Neural crest cell (in vitro differentiated cells): ENCODE measurements at places on chromosomes 3 and 15. TPM values are rescaled to one million over a fixed set of nuclear protein-coding genes. Genes with fewer than 3 reads are reported as not detected.

The TNFSF10 gene
- not detected in 2 replicates for total RNA-seq

The KLHL18 gene
- 36.1 and 39.1 TPM in 2 replicates for total RNA-seq

The BMF gene
- 18.0 and 23.0 TPM in 2 replicates for total RNA-seq

The DOCK3 gene
- total RNA-seq, result 5.0 and 5.4 TPM in 2 replicates

The CCRL2 gene
- total RNA-seq, result not detected in 2 replicates

GRCh38 chr15:67944010-67944641 is 104.3 kb upstream of the RNU6-1 start:
- DNase-seq, result no peak

DNA sequence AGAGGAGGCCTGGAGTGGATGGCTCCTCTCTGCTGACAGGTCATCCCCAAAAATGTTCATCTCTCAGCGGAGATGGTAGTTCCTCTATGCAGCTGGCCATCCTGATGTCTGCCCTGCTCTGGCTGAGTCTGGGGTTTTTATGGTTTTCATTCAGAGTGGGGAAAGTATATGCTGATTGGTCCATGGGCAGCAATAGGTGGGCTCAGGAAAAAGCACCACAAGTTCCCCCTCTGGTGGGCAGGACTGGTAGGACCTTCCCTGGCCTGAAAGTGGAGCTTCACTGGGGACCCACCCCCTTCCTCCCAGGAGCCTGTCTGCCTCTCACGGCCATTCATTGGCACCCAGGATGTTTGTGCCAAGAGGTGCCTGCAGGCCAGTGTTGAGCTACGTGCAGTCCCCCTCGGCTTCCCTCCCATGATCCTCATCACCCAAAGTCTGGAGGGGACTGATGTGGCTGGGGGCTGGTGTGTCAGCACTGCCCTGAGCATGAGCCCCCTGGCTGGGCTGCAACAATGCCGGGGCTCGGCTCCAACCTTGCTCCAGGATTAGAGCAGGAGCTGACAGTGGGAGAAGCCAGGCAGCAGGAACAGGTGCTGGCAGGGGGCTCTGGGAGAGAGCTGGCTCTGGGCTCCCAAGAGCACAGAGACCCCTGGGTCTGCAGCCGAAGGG is 13.1 kb upstream of the BLOC1S6 start:
- DNase-seq, result peak; percentile 69

- DNase-seq, result no peak
These were observed 723 bp downstream of the CPNE4 start for GRCh38 chr3:132034097-132034485.

- DNase-seq, result no peak
These were observed 1.1 kb upstream of the BLOC1S6 start for GRCh38 chr15:45586125-45586524.

- no peak for DNase-seq
These were observed 23.2 kb downstream of the CCR9 start for GRCh38 chr3:45909542-45909941.

DNA sequence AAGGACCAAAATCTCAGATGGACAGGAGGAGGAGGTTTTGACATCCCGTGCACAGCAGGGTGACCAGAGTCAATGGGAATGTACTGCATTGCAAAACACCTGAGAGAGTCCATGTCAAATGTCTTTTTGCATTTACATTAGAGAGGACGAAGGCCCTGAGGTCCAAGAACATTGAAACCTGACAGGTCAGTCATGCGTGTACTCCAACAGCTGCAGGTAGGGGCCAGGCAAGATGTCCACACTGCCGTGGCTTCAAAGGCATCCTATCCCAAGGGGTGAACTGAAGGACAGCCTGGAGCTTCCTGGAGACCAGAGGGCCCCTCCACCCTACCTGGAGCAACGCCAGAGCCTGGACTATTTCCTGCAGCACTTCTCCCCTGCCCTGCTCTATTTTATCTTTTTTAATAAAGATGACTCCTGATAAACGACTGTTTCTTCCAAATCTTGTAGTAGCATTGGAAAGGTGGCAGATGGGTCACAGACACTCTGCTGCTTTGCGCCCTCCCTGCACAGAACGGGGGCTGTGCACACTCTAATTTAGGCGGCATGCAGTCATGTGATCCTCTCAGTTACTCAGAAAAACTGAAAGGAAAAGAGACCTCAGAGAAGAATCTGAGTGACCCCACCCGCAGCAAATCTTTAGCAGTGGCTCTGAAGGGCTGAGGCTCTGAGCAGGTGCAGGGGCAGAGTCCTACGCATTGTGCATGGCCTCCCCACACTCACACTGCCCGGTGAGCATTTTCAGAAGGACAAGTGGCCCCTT is 68.2 kb downstream of the HMCES start:
- no peak for DNase-seq

DNA sequence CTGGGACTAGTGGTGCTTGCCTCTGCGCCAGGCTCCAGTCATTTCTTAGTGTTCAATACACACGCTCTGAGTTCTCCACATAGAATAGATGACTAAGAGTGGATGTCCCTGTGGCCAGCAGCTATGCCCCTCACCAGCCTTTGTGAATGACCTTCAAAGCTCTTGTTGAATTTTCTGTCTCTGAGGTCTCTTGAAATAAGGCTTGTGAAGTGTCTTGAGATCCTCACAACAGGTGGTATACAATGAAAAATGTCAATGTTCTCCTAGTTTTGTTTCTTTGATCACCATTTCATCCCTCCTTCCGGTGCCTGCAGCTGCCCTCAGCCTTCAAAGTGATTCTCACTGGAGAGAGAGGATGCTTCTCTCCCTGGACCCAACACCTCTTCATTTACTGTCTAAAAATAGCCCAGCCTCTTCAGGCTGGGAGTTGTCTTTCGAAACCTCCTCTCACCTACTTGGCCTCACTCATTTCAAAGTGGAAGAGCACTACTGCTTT is 5.4 kb downstream of the MAPKBP1 start:
- no peak for DNase-seq

- no peak for DNase-seq
These were observed 81.9 kb upstream of the SLCO2A1 start for GRCh38 chr3:134111616-134112015.

GRCh38 chr15:70037292-70037640 is 60.5 kb downstream of the TLE3 start:
- DNase-seq, result no peak

GRCh38 chr15:76928201-76928600 is 3.3 kb upstream of the RCN2 start:
- no peak for DNase-seq

- no peak for DNase-seq
These were observed 11.0 kb upstream of the GHRL start for GRCh38 chr3:10303785-10304184.

DNA sequence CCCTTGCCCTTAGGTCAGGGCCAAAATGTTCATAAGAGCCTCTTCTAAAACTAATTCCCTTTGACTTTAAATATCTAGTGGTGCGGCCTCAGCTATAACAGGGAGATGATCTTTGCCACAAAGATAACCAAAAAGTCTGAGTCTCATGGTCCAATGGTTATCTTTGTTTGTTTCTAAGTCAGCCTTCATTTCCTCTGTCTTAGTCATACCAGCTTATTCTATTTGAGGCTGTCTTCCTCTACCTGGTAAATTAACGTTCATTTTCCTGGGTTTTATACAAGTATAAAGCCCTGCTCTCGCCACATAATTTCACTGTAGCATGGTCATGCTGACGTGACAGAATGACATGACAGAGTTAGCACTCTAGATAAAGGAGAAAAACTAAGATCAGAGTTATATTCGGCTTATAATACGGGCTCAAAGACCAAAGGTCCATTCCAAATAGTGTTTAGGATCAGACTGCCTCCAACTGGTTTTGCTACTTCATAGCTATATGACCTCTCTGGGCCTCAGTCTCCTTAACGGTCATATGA is 18.4 kb downstream of the ZNF860 start:
- DNase-seq, result no peak

- no peak for DNase-seq
These were observed 60.3 kb upstream of the PSMD6 start for GRCh38 chr3:64083575-64083974.

DNA sequence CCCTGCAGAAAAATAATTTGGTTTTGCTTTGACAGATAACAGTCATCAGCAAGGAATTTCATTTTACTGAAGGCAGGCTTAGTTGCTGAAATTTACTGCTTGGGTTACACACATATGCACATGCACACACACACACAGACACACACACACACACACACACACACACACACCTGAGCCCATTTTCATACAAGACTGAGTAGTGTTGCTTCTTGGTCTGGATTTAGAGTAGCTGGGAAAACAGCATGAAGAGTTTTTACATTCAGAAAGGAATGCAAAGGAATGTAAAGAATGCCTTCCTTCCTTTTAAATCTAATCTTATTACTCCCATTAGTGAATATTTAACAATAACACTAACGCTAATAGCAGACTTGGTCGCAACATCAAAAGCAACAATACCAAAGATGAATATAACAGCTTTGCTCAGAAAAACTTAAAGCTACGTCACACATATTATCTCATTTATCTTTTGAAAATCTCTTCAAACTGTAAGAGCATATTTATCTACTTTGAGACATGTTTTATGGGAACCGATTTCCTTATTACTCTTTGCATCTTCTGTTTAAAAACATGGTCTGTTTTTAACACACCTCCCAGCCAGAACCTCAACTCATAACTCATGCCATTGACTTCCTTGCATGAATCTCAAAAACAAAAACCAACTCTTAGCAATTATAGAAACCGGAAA is 32.5 kb downstream of the RFTN1 start:
- no peak for DNase-seq

DNA sequence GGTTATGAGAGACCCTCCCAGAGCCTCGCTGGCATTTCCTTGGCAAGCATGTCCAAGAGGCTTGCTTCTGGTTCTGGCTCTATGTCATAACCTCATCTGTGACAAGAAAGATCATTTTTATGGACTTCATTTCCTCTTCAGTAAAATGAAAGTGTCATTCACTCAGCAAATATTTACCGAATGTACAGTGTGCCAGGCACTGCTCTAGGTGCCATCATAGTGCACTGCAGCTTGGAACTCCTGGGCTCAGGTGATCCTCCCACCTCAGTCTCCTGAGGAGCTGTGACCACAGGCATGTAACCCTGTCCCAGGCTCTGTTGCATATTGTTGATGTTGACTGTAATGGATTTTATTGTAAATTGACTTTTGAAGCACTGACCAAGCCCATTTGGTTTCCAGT is 18.7 kb upstream of the ITPKA start:
- no peak for DNase-seq
